ENCODE measurements at places on chromosomes 7 and 10. TPM values are rescaled to one million over a fixed set of nuclear protein-coding genes. Genes with fewer than 3 reads are reported as not detected.

KCNH2 gene
- total RNA-seq, result 0.43 TPM

CD36 gene
- not detected for total RNA-seq

TDRD1 gene
- not detected for total RNA-seq

ELFN1 gene
- 0.55 TPM for total RNA-seq

TSPAN15 gene
- total RNA-seq, result 102 TPM

FAM24B gene
- 14.2 TPM for total RNA-seq

RAPGEF5 gene
- total RNA-seq, result 0.05 TPM

OR6B1 gene
- total RNA-seq, result not detected

LIPK gene
- not detected for total RNA-seq

RBM20 gene
- total RNA-seq, result 1.7 TPM

ZPBP gene
- not detected for total RNA-seq

CDHR1 gene
- total RNA-seq, result 0.13 TPM

UTF1 gene
- 0.16 TPM for total RNA-seq

MPLKIP gene
- 37.7 TPM for total RNA-seq

HPS1 gene
- 35.4 TPM for total RNA-seq

BHLHA15 gene
- 0.63 TPM for total RNA-seq

Measured in A549 treated with CpdA at 1 μM for 4 hours (cell line).